ENCODE measurements at places on chromosomes 2 and 18. TPM values are rescaled to one million over a fixed set of nuclear protein-coding genes. Genes with fewer than 3 reads are reported as not detected.
A peak's percentile ranks its signal among the peaks of the same experiment; 100 is the strongest.

GRCh38 chr2:210481601-210482175 is 5.1 kb upstream of the LANCL1 start:
- no peak for DNase-seq

- DNase-seq = no peak
Measured at GRCh38 chr2:134244086-134244485, 9.8 kb upstream of the MGAT5 start.

DNA sequence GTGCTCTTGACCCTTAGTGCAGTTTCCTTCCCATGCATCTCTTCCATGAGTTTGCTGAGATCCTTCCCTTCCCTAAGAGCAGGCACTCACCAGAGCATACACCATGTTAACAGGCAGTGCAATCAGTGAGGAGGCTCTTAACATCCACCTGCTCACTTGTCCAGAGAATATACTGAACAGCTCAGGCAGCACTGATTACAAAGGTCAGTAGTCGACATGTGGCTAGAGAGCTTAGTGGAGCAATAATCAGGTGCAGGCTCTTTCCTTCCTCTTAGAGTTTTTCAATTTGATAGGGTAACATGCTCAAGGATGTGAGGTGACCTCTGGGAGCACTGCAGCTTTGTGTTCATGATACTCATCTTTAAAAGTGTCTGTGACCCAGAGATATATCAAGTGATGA is 144.1 kb upstream of the SETBP1 start:
- no peak for DNase-seq

- DNase-seq = no peak
Measured at GRCh38 chr2:238916875-238917590, 69.1 kb downstream of the TWIST2 start.

DNA sequence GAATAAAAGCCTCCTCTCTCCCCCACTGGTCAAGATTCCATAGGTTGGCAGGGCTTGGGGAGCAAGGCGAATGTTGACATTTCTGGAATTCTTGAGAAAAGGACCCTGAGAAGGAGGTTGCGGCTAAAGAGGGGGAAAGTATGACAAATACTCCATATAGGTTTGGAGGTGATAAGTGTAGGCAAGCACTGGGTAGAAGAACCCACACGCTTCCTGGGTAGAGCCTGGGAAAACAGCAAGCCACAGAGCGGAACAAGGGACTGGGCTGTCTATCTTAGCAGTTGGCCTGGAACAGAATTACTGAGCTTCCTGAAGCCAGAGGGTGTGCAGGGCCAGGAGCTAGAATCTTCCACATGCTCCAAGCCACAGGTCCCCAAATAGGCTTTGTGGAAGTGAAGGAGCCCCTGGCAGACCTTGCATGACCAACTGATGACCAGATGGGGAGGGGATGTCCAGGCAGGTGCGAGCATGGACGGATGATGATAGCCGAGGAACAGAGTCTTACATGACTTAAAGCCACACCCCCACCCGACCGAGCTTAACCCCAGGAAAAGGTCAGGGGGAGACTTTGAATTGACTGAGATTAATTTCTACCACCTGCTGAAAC is 9.9 kb downstream of the PRKAG3 start:
- DNase-seq = no peak

DNA sequence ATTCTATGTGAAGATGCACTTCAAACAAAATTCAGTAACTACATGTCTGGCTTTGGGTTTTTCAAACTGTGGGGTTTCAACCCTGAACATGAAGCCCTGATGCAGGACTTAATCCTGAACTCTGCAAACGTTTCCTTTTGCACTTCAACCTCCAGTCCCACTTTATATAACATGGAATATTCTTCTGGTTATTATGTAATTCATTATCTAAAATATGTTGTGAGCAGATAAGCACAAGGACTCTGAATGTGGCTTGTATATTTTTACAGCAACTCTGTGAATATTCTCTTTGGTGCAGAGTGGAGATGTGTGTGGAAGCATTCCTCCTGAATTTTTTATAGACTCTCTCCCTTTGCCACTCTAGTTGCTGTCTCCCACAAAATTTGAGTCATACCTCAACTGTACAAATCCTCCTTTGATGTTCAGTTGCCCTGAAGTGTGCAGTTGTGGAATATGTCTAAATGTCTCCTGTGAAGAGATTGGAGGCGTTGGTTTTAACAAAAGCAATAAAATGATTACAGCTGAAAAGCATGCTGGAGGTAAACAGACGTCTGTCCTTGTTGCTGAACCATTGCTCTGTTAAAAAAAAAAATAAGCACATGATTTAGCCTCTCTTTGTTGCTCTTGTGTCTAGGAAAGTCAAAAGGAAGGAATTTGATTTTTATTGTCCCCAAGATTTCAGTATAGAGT is 205.1 kb upstream of the NRP2 start:
- DNase-seq = no peak

- no peak for DNase-seq
Measured at GRCh38 chr18:38459131-38459994, 893.8 kb upstream of the CELF4 start.

- no peak for DNase-seq
Measured at GRCh38 chr2:20175267-20175666, 49.7 kb downstream of the SDC1 start.

DNA sequence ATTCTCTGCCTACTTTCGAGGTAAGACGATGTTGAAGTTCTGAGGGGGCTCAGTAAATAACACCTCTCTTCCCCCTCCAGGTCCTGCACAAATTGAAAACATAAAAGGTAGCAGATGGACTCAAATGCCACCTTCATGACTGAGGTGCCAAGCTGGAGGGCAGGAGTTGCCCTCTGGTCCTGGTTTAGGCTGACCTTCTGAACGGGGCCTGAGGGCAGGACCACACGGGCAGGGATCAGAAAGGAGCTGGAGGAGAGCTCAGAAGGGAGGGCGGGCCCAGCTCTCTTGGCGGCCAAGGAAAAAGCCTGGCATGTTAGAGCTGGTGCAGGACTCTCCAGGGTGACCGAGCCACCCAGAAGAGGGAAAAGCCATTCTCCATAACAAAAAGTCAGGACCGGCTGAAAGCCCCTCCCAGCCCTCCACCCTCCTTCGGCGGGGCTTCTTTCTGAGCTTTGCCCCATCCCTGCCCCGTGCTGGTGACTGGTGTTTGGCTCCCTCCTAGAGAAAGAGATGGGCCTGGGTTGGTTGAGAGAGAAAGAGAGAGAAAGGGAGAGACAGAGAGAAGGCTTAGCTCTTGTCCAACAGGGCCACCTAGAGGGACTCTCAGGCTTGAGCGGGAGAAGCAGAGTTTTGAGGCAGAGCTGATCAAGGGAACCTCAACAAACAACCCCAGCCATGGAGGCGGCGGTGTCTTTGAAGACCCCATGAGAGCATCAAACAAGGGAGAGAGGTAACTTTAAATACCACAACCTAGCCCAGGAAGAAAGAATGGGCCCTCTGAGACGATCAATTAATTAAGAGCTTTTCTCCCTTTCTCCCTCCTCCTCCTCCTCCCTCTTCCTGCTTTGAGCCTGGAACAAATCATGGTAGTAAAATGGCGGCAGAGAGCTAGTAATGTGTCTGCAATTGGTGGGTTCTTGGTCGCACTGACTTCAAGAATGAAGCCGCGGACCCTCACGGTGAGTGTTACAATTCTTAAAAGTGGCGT is 50.8 kb downstream of the WIPF1 start:
- peak; percentile 69 for DNase-seq

- no peak for DNase-seq
Measured at GRCh38 chr2:67471681-67472080, 74.5 kb downstream of the ETAA1 start.

DNA sequence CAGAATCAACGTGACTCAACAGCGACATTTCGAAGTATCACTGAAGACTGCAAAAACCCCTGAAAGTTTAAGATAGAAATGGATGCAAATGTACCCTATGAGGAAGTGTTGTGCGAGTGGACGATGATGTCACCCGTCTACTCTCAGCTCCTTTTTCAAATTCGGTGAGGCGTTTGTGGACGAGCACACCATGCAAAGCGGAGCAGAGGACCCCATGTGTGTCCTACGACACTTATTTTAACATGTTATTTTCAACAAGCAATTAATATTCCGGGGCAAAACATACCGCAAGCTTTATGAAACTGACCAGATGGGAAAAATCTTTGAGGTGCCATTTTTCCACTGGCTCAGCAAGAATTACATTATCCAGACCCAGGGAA is 2.0 kb downstream of the PXDN start:
- no peak for DNase-seq

MYO5B gene
- not detected for total RNA-seq

EFHD1 gene
- total RNA-seq = 1.2 TPM

IL37 gene
- not detected for total RNA-seq

C2orf78 gene
- not detected for total RNA-seq

SRD5A2 gene
- not detected for total RNA-seq

LRRTM4 gene
- total RNA-seq = not detected

FTCDNL1 gene
- 2.0 TPM for total RNA-seq

HNRNPA3 gene
- 308 TPM for total RNA-seq

CARF gene
- 5.7 TPM for total RNA-seq

MEIS1 gene
- total RNA-seq = not detected

SH3BP4 gene
- total RNA-seq = 0.14 TPM

METAP1D gene
- 5.4 TPM for total RNA-seq

Data from activated CD8-positive, alpha-beta T cell treated with anti-CD3 and anti-CD28 coated beads for 36 hours (primary cell).